Fibroblast of the aortic adventitia (primary cell): ENCODE measurements at places on chromosomes 6 and 20. TPM values are rescaled to one million over a fixed set of nuclear protein-coding genes. Genes with fewer than 3 reads are reported as not detected.
A peak's percentile ranks its signal among the peaks of the same experiment; 100 is the strongest.

The PLN gene
- total RNA-seq: 0.27 and 0.98 TPM in 2 replicates

The BPIFB3 gene
- total RNA-seq: not detected in 2 replicates

The ZSCAN31 gene
- total RNA-seq: 13.9 and 31.2 TPM in 2 replicates

The SLC35B3 gene
- total RNA-seq: 8.0 and 34.3 TPM in 2 replicates

The GRM1 gene
- under 0.01 and 0.09 TPM in 2 replicates for total RNA-seq

The GNAS-AS1 gene
- 0.25 and 0.81 TPM in 2 replicates for total RNA-seq

- DNase-seq: peak; percentile 40
Measured at GRCh38 chr20:6588296-6588695, 179.2 kb upstream of the BMP2 start.

DNA sequence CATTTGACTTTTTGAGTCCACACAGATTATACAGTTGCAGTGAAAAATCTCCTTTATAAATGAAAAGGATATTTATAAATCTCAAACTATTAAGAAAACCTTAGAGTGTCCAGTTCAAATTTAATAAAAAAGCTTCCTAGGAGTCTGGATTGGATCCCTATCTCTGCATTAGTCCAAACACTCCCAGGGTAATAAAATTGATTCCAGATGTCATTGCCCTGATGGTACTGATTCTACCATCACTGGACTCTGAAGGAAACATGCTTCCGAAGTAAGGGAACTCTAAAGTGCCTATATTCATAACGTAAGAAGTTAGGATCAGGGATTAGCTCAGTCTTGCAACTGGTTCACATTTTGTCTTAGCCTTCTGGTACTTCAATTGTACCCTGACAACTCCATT is 1325.1 kb upstream of the MAP3K7 start:
- no peak for DNase-seq

GRCh38 chr6:150078788-150079187 is 9.9 kb upstream of the ULBP3 start:
- DNase-seq: peak; percentile 72

DNA sequence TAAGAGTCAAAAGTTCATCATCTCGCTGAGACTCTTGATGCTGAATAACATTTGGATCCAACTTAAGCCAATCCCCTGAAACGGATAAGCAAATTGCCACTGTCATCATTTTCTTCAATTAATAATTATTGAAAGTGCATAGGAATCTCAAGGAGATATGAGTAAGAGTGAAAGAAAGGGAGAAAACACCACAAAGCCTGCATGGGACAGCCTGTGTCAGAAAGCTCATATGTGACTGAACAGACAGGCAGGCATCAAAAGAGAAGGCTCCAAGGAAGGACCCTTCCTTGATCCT is 13.3 kb downstream of the ATXN1 start:
- no peak for DNase-seq

- no peak for DNase-seq
Measured at GRCh38 chr6:106370639-106371038, 10.1 kb downstream of the CRYBG1 start.

DNA sequence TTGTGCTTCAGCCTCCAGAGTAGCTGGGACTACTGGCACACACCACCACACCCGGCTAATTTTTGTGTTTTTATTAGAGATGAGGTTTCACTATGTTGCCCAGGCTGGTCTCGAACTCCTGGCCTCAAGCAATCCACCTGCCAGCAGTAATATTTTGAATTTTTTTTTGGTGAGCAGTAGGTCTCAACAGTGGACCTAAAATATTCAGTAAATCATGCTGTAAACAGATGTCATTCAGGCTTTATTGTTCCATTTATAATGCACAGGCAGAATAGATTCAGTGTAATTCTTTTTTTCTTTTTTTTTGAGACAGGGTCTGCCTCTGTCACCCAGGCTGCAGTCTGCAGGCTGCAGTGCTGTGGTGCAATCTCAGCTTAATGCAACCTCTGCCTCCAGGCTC is 69.7 kb downstream of the NCOA3 start:
- DNase-seq: no peak

- peak; percentile 82 for DNase-seq
Measured at GRCh38 chr6:14728396-14729024, 517.4 kb upstream of the JARID2 start.

GRCh38 chr6:121201105-121201504 is 133.2 kb downstream of the TBC1D32 start:
- no peak for DNase-seq

DNA sequence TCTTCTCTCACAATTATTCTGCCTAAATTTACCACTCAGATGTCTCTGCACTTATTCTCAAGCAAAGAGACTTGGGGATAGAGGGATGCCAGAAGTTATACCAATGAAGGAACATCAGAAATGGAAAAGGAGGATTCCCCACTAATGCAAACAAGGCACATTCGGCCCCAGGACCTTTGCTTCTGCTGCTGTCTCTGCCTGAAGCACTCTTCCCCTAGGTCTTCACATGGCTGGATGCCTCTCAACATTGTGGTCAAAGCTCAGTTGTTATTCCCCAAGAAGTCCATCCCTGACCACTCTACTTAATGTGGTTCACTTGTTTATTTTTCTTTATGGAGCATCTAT is 508.7 kb downstream of the DOK5 start:
- no peak for DNase-seq

GRCh38 chr6:114707081-114707620 is 364.3 kb upstream of the HS3ST5 start:
- DNase-seq: no peak

GRCh38 chr20:40325006-40325568 is 363.9 kb downstream of the MAFB start:
- DNase-seq: no peak
